ENCODE measurements at places on chromosomes 13 and 19.

- ATAC-seq: no peak
Measured at GRCh38 chr13:95356916-95357315, 55.7 kb upstream of the ABCC4 start.

DNA sequence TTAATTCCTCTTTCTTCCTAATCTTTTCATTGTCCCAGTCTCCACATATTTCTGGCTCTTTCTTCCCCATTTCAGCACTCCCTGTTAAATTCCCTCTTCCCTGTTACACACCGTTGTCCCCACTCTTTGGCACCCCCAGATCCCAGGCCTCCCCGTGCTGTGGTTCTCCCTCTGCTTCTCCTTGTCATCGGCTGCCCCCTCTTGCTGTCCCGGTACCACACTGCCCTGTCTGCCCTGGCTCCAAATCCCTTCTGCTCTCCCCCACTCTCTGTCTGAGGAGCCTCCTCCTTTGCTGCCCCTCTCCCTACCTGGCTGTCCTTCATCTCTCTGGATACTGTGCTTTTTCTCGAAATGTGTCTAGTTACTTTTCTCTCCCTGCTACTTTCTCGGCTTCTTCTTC is 983 bp downstream of the ZNF415 start:
- ATAC-seq: no peak

DNA sequence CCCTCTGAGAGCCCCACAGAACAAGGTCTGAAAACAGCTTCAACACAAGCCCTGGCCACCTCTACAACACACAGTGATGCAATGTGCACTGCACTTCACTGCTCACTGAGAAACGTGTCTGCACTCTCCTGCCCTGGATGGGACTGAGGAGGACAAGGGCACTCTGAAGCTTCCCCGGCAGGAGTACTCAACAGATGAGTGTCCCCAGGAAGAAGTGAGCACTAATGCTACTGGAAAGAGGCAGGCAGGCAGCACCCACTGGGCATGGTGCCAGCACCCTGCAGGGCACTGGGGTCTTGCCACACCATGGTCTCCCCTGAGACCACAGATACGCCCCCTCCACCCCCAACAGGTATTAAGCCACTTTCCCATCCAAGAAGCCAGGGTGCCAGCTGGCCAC is 17.7 kb upstream of the SLC35E1 start:
- no peak for ATAC-seq

DNA sequence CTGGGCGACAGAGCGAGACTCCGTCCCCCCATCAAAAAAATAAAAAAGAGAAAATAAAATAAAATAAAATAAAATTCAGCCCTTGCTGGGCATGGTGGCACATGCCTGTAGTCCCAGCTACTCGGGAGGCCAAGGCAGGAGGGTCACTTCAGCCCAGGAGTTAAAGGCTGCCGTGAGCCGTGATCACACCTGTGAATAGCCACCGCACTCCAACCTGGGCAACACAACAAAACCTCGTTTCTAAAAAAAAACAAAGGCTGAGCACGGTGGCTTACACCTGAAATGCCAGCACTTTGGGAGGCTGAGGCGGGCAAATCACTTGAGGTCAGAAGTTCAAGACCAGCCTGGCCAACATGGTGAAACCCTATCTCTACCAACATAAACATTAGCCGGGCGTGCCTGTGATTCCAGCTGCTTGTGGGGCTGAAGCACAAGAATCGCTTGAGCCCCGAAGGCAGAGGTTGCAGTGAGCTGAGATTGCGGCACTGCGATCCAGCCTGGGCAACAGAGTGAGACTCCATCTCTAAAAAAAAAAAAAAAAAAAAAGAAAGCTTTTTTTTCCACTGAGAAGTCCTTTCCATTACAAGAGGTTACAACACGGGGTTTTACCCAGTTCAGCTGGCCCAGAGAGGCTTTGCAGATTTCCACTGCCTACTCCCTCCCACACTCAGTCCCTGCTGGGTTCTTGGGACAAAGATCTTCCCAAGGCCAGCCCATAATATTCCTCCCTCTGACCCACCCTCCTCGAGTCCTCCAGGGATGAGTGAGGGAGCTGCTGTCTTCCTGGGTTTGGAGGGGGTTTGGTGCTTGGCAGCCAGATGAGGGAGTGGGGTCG is 6.4 kb downstream of the ANGPTL4 start:
- no peak for ATAC-seq

GRCh38 chr13:109743706-109744453 is 42.5 kb downstream of the IRS2 start:
- no peak for ATAC-seq

- no peak for ATAC-seq
Measured at GRCh38 chr19:10769533-10770491, 51.9 kb downstream of the DNM2 start.

- no peak for ATAC-seq
Measured at GRCh38 chr19:401866-402511, 7.0 kb downstream of the C2CD4C start.

GRCh38 chr13:99980201-99980823 is 1.3 kb upstream of the ZIC2 start:
- ATAC-seq: peak; percentile 78
